Fibroblast of skin of scalp (primary cell): ENCODE measurements at places on chromosomes 2 and 18.
A peak's percentile ranks its signal among the peaks of the same experiment; 100 is the strongest.

DNA sequence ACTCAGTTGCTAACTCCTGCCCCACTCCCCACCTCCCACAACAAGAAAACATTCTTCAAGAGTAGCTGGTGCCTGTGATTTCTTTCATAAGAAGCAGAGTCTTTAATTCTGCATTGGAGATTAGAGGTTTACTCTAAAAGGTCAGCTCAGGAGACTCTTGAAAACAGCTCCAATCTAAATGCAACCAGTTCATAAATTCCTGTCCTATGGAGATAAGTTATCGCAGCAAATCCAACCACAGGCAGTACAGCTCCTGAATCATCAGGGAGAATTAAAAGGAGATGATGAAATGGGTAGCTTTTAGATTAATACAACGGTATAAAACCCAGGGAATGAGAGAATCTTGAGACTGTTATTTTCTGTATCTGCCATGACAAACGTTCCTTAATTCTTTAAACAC lies 130.7 kb downstream of the SOCS6 start:
- DNase-seq: peak; percentile 47

DNA sequence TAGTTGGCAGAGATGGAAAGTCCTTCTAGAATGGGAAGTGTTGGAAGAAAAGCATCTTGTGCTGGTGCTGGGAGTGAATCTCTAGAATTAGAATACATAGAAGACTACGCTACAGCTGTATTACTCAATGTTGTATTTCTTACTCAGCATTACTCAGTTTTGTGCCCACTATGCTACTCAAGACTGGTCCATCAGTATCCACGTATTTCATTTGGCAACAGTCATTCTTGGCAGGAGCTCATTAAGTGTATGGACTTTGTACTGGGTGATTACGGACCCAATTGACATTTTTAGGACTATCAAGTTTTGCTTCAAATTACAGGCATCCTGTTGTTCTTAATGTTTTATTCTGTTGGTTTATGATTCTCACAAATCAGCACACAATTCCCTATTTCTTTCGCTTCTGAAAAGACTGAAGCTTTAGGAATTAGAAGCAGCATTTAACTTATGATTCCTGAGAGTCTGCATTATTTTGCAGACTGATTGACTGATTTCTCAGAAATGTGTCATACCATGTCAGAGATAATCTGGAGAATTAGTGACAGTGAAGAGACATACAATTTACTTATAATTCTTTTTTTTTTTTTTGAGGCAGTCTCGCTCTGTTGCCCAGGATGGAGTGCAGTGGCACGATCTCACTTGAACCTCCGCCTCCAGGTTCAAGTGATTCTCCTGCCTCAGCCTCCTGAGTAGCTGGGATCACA lies 136.9 kb downstream of the MYO3B start:
- DNase-seq: no peak

GRCh38 chr18:37124516-37124915 lies 295.6 kb downstream of the KIAA1328 start:
- DNase-seq: peak; percentile 53

DNA sequence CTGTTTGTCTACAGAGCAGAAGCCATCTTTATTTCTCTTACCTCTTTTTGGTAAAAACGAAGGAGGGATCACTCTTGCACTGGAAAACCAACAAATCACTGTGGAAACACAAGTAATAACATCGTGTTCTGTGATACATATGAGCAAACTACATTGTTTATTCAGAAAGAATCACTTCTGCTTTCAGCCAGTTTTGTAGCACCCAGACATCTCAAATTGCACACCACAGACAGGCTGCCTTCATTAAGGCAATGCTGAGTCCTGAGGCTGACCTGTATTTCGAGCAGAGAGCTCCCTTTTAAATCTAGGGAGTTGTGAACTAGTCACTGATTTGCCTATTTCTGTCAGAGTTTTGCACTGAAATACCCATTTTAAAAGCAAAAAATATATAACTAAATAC lies 1003.2 kb upstream of the FAM98A start:
- no peak for DNase-seq

GRCh38 chr2:11784747-11785610 lies 38.5 kb downstream of the LPIN1 start:
- DNase-seq: peak; percentile 60
